ENCODE measurements at places on chromosomes 11 and 22.

- DNase-seq, result no peak
Observed at GRCh38 chr22:23499845-23500500, 80.1 kb downstream of the IGLL1 start.

GRCh38 chr11:91248199-91248807 is 976.3 kb upstream of the FAT3 start:
- no peak for DNase-seq

- DNase-seq, result no peak
Observed at GRCh38 chr11:20671856-20672546, 2.6 kb downstream of the NELL1 start.

GRCh38 chr11:107908211-107908610 is 20.0 kb upstream of the RAB39A start:
- no peak for DNase-seq

DNA sequence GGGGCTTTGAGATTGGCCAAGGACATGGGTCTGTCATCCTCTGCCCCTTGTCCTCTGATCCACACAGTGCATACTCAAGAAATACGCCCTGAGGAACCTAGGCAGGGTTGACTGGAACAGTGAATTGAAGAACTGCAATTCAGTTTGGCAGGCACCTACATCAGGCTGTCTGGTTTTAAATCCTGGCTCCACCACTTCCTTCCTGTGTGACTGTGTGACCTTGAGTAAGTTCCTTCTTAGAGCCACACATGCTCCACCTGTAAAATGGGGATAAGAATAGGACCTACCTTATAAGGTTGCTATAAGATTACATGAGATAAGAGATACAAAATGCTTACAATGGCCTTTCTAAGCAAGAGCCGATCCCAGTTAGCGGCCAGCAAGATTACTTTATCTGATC is 15.8 kb upstream of the TCF20 start:
- no peak for DNase-seq

- peak; percentile 22 for DNase-seq
Observed at GRCh38 chr11:73359930-73360742, 16.1 kb upstream of the RELT start.

DNA sequence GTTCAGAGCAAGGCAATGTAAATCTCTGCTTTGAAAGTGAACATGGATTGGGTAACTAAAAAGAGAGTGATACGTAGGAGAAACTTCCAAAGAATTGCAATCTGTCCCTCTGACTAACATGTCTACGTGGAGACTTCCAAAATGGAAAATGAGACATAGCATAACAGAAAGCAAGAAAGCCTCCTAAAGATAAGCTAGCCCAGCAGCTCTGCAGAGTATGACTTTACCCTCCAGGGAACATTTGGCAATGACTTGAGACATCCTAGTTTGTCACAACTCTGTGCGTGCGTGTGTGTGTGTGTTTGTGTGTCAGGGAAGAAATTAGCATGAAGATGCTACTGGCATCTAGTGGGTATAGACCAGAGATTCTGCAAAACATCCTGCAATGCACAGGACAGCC is 817.4 kb downstream of the NTM start:
- DNase-seq, result no peak

GRCh38 chr22:36280379-36280778 is 27.4 kb downstream of the APOL1 start:
- DNase-seq, result no peak

GRCh38 chr22:35264986-35265385 is 7.7 kb downstream of the HMGXB4 start:
- DNase-seq, result no peak

GRCh38 chr11:22879630-22880029 is 19.4 kb upstream of the CCDC179 start:
- DNase-seq, result no peak

DNA sequence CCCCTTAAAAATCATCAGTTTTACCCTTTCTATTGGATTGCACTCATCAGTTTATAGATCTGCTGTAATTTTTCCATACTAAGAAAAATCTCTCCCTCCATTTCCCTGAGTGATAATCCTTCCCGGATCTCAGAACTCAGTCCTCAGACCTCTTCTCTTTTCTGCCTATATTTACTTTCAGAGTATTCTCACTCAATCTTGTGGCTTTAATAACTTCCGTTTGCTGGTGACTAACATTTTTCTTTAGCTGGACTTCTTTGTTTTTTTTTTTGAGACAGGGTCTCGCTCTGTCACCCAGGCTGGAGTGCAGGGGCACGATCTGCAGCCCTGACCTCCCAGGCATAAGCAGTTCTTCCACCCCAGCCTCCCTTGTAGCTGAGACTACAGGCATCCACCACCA is 10.4 kb downstream of the ATXN10 start:
- DNase-seq, result no peak

GRCh38 chr11:10267821-10268220 is 26.2 kb downstream of the SBF2 start:
- no peak for DNase-seq

DNA sequence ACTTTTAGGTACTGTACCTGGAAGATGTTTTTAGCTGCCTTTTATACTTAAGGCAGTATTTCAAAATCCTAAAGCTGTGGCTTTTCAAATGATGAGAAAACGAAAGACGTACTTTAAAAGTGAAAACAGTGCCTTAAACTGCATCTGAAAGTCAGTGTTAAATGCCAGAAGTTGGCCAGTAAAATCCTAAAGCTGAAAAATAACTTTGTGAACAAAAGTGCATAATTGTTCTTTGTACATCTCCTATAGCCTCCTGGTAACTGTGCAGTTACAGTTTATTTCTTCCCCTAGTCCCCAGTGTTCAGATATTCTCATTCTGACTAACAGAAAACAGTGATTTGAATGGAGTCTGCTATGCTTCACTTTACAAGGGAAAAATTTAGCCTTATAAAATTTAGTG is 6.8 kb downstream of the EED start:
- DNase-seq, result no peak

GRCh38 chr11:124898263-124898680 is 607 bp upstream of the ROBO4 start:
- no peak for DNase-seq

GRCh38 chr11:129644326-129644725 is 171.3 kb upstream of the TMEM45B start:
- DNase-seq, result no peak

Measured in activated T-cell treated with anti-CD3 and anti-CD28 coated beads for 1 hour (primary cell).